ENCODE measurements at places on chromosomes 5 and 9.

- no peak for DNase-seq
These were observed 872 bp downstream of the TXNDC15 start for GRCh38 chr5:134874831-134875655.

DNA sequence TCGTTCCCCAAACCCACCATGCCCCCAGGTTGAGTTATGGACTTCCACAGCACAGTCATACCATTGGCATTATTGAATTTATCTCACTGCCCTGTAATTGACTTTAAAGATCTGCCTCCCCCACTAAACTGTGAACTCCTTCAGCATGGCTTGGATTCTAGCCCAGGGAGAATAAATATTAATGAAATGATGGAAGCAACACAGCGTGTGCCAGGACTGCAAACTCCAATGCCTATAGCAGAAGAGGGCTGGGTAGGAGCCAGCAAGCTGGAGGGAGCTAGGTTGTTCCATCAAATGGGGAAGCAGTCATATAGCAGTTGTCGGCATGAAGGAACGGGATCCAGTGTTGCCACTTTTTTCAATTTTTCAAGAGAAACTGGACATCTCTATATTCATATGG is 69.0 kb upstream of the MSX2 start:
- no peak for DNase-seq

DNA sequence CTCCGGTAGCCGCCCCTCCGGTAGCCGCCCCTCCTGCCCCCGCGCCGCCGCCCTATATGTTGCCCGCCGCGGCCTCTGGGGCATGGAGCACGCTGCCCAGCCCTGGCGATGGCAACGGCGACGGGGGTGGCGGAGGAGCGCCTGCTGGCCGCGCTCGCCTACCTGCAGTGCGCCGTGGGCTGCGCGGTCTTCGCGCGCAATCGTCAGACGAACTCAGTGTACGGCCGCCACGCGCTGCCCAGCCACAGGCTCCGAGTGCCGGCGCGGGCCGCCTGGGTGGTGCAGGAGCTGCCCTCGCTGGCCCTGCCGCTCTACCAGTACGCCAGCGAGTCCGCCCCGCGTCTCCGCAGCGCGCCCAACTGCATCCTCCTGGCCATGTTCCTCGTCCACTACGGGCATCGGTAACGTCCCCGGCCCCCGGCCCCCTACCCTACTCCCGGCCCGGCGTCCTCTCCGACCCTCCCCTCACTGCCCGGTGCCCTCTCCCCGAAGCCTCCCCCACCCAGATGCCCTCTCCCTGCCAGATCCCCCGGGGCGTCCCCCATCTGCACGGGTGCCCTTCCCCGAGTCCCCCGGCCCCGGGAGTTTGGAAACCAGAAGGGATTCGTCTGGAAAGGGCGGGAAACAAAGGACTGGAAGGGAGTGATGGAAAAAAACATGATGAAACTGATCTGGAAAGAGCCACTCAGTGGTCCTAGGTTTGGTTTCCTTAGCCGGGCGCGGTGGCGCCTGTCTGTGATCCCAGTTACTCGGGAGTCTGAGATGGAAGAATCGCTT is 417 bp downstream of the SRD5A1 start:
- DNase-seq: no peak

DNA sequence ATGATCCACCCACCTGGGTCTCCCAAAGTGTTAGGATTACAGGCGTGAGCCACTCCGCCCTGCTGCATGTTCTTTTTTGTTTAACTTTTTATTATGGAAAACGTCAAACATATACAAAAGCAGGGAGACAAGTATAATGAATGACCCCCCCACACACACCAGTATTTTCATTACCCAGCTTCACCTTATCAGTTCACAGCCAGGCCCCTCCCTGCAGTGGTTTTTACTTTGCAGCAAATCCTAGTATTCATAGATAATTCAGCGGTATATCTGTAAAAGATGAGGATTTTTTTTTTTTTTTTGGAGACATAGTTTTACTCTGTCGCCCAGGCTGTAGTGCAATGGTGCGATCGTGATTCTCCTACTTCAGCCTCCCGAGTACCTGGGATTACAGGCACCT is 2.3 kb downstream of the POMT1 start:
- no peak for DNase-seq

DNA sequence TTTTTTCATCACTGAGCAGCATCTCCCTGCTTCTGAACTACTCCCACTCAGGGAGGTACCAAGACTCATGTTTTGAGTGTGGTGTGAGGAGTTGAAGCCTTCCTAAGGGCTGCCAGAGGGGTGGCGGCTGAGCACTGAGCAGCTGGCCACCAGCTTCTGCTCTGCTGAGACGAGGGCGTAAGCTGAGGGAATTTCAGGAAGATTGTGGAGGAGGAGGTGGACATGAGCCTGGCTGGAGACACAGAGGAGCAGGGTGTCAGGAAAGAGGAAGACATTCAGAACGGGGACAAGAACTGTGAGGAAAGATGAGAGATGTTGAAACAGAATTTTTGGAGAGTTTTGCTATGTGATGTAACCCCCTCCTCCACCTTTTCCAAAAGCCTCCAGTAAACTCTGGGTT is 7.8 kb downstream of the LCP2 start:
- no peak for DNase-seq

GRCh38 chr9:129482521-129483414 is 138.1 kb downstream of the C9orf50 start:
- no peak for DNase-seq

GRCh38 chr5:56631719-56632118 is 183.6 kb upstream of the MAP3K1 start:
- DNase-seq: no peak

DNA sequence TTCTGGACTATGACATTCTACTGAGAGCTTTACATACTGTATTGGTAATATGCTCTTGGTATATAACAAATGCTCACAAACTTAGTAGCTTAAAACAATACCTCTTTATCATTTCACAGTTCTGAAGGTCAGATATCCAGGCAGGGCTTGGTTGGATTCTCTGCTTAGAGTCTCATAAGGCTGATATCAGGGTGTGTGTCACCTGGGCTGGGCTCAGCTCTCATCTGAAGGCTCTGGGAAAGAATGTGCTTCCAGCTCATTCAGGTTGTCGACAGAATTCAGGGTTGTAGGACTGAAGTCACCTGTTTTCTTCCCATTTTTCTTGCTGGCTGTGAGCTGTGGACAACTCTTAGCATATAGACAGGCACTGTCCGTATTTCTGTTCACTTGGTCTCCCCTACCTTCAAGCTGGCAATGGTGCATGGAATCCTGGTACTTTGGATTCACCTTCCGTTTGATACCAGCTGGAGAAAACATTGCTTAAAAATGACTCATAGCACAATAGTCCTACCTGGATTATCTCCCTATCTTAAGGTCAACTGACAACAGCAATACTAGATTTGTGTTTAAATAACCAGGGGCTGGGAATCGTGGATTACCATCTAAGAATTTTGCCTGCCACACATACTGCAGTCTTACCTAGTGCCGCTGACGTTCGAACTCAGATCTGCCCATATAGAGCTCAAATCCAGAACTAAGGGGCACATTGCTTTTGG is 69.2 kb downstream of the RCL1 start:
- DNase-seq: no peak

DNA sequence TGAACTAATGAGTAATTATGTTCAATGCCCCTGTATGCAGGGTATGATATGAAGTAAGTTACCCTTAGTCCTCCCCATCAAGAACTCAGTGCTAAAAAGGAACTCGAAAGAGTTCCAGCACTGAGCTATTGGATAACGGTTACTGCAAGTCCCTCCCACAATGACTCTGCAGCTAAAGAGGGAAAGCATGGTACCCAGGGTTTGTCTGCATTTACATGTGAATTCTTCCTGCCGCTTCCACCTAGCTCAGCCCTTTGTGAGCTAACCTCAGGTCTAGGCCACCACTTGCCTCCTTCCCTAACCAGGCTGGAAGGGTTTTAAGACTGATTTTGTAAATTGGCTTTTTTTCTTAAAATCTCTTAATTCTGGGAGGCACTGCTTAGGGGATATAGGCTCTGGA is 376.8 kb downstream of the EBF1 start:
- no peak for DNase-seq

DNA sequence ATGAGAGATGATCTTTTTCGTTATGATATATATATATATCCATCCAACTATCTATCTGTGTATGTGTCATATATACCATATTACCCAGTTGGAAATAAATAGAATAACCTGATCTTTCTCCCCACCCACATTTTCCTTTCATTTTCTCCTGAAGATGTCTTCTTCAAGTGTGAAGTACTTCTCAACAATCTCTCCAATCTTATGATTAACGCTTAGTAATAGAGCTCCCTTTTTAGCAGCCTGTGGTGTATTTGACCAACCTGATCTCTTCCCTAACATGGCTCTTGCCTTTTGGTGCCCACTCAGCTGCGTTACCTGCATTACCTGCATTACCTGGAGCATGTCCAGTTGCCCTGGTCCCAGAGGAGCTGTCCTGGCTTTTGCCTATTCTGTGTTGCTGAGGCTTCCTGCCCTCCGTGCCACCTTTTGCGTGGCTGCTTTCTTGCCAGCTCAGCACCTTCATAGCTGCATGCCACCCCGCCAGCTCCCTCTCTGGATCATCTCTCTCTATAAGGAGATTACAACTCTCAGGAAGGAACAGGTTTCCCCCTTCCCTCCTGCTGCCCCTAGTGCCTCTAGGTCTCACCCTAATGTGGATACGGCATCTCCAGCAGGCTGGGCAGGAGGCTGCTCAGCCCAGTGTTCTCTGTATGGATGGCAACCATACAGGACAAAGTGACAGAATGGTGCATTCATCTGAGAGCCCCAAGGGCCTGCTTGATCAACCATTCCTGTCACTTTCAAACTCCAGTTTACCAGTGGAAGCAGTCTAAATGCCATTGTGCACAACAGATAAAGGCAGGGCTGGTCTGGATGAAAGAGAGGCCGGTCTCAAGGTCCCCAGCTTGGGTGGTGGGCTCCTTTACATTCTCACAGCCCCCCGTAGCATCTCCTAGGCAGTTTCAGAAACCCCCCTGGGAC is 126.7 kb downstream of the GADD45G start:
- peak; percentile 37 for DNase-seq

DNA sequence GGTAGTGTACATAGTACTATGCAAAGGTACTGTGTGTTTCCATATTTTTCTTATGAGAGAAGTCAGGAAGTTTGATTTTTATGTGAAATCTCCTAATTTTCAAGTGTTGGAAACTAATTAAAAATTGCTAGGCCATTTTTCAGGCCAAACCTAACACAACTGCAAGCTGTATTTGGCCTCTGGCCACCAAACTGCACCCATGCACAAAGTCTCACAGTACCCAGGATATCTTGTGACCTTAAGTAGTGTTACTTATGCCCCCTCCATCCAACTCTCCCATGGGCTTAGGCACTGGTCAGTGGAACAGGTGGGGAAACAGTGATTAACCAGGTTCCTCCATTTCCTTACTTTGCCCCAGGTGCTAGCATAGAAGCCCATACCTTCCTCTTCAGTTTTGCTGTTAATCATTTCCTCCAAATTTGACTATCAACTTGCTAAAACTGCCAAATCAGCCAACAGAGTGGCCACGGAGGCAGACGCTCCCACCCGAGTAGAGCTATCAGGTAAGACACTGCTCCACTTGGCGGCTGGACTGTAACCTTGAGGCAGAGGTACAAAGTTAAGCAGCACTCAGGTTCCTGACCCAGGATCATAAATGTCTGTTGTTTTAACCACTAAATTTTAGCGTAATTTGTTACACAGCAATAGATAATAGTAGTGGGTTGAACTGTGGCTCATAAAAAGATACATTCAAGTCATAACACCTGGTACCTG is 19.5 kb upstream of the KIF27 start:
- DNase-seq: no peak

GRCh38 chr9:88816141-88816540 is 175.1 kb upstream of the S1PR3 start:
- no peak for DNase-seq

DNA sequence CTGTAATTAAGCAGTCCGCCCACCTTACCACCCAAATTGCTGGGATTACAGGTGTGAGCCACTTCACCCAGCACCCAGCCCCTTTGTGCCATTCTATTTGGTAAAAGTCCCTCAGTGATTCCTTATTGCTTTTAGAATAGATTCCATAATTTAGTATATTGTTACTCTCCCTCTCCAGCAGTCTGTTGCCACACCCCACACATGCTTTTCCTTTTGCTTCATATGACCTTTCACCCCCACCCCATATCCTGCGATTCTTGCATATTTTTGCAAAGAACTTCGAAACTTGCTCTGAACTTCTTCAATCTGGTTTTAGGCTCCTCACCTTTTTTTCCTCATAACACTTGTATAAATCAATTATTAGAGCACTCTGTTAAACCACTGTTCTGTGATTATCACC is 100.2 kb downstream of the MTREX start:
- DNase-seq: no peak

DNA sequence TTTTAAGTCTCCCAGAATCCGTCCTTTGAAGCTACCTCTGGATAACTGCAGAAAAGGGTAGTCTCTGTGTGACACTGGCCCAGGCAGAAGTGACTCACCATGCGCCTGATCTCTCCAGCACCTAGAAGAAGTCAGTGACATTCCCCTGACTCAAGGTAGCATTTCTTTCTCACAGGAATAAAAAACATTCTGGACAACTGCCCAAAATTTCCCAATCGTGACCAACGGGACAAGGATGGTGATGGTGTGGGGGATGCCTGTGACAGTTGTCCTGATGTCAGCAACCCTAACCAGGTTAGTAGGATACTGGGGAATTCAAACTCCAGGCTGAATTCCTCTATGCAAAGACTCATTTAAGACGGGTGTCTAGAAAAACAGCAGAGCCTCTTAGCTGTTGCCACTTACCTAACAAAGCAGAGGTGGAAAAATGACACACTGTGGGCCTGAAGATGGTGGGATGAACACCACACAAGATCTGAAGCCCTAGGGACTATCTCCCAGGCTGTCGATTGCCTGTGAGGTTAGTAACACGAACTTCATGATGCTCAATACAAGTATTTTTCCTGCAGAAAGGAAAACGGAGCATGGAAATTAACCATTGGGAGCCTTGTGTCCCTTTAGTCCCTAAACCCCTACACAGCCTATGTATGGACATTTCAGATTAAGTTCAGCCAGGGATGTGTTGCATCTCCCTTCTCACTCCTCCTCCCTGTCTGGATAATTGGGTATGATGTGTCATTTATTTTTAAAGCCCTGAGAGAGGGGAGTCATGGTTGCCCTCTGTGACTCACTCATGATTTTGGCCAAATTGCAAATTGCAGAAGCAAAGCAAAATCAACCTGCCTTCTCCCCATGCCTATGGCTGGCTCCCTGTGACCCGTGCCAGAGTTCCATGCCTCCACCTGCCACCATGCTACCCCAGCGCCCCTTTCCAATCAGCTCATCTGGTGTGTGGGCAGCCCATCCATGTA is 37.2 kb downstream of the THBS4 start:
- DNase-seq: no peak

- no peak for DNase-seq
These were observed 253.1 kb downstream of the TLR4 start for GRCh38 chr9:117957267-117957666.

All from D721Med (cell line).